Vagina (tissue), 2 donors: ENCODE measurements at places on chromosomes 7 and 10. TPM values are rescaled to one million over a fixed set of nuclear protein-coding genes. Genes with fewer than 3 reads are reported as not detected.

DNA sequence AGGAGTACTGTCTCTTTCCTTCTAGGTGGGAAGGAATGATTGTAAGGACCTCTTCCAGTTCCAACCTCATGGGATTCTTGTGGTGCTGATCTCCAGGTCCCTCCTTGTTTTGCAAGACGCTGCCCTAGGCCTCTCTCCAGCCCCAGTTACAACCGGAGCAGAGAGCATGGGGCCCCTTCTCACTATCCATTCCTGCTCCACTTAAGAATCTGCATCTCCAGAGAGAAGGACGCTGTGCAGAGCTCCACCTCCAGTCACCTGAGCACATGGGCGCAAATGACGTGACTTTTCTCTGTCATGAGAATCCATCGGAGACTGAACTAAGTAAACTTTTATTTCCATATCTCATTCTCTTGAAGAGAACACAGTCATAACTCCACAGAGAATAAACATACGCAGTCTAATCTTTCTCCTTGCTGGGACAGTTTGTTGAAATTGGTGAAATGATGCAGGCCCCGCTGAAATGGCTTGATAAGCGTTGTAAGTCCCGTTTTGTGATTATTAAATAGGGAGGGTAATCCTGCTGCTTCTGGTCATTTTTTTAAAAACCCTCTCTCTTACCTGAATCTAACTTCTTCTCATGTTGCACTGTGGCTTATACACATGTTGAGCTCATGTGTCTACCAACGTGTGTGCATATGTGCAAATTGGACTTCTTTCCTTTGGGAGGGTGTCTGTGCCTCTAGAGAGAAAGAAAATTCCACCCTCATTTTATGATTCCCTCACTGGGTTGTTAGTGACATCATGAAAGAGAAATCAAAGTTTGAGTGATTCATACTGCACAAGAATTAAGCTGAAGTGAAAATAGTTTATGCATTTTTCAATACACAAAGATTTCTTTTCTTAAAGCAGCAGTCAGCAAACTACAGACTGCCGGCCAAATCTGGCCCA is 133.2 kb upstream of the TBX20 start:
- peak; percentile 22 for DNase-seq

NODAL gene
- total RNA-seq, result not detected

SPOCK2 gene
- total RNA-seq, result 46.9 TPM

NPVF gene
- not detected for total RNA-seq

DNA sequence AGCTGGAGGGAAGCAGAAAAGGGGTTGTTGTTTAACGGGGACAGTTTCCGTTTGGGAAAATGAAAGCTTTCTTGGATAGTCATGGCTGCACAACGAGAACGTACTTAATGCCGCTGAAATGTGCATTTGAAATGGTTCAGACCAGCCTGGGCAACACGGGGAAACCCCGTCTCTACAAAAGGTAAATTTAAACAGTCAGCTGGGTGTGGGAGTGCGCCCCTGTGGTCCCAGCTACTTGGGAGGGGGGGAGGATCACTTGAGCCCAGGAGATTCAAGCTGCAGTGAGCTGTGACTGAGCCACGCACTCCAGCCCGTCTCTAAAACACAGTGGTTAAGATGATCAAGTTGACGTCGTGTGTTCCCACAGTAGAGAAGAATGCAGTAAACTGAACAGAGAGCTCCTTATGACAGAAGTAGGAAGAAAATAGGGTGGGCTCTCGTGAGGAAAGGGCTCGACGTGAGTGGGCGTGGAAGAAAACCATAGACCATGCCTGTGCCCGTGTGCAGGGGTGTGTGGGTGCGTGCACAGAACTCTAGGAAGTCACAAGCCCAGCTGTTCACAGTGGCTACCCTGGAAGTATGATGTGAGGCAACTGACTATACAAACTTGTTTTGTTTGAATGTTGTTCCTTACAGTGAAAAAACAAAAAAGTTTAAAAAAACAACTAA is 4.1 kb upstream of the FUOM start:
- DNase-seq, result no peak

DNA sequence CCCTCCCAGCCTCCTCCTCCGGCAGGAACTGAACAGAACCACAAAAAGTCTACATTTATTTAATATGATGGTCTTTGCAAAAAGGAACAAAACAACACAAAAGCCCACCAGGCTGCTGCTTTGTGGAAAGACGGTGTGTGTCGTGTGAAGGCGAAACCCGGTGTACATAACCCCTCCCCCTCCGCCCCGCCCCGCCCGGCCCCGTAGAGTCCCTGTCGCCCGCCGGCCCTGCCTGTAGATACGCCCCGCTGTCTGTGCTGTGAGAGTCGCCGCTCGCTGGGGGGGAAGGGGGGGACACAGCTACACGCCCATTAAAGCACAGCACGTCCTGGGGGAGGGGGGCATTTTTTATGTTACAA is 83.3 kb downstream of the PAX2 start:
- DNase-seq, result no peak

- no peak for DNase-seq
Measured at GRCh38 chr7:54823776-54824175, 64.8 kb upstream of the SEC61G start.

DNA sequence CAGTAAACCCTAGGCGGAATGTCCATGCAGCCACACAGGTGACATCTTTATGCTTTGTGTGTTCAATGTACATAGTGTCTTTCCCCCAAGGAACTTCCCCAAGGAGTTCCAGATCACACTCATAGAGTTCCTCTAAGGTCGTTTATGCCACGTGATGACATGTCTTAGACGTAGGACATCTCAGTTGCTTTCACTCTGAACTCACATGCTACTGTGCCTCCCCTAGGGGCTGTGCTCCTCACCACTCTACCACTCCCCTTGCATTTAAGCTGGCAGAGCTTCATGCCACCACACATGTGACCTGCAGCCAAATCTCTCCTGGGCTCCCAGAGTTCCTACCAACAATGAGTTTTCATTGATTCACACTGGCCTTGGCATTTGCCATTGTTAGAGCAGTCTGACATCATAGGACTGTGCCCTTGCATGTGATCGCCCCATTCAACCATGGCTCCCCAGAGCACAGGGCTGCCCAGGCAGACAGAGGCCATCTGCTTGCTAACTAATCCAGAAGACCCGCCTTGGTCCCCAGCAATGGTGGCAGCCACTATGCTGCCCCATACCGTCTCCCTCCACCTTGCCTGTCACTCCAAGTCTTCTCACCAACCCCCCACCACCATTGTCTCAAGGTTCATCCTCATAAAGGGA is 95.3 kb upstream of the MACROH2A2 start:
- peak; percentile 95 for DNase-seq

PRKCQ gene
- 3.7 TPM for total RNA-seq

FAM25C gene
- total RNA-seq, result not detected

DNA sequence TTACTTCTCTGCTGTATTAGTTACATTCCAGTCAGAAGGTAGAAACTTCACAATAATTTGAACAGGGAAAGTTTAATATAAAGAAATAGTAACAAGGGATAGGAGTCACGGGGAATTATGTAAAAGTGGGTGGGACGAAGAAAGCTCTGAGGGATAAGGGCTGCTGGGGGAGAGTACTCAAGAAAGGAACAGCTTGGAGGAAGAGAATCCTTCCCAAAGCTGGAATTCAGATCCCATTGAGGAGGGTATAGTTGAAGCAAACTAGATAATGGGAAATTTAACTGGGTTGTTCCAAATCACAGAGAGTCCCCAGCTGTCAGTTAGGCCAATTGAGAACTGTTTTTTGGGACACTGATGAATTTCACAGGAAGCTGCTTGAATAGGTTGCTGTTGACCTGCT is 53.2 kb upstream of the MACC1 start:
- no peak for DNase-seq

CHN2 gene
- total RNA-seq, result 11.0 TPM

DNA sequence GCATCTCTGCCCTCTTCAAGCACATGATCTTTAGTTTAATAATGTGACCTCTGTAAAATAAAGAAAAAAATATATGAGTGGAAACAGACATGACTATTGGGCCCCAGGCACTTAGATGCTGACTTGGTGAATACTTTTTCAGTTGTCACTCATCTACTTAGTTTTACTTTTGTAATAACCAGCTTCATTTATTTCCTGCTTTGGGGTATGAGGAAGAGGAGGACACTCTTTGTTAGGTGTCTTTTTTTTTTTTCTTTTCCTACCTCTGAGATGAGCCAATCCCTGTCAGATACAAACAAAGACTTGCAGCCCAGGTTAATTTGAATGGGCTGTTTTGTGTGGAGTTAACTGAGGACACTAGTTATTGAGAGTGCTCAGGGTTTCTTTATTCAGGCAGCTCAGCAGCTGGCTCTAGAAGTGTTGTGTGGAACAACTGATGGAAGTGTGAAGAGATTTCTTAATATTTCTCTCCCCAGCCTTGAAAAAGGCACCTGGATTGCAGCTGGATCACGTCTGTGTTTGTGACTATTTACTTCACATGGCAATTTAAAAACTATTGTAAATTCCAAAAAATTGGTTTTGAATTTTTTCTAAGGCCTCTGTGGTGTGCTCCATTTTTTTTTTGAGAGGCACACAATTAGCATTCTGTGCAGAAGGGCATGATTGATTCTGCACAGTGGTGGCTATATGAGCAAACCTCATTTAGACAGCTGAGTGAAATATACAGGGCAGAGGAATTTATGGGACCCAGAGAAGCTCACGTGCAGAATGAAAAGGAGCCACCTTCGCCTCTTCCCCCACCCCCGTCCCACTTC is 333.8 kb downstream of the LRMDA start:
- no peak for DNase-seq

DNA sequence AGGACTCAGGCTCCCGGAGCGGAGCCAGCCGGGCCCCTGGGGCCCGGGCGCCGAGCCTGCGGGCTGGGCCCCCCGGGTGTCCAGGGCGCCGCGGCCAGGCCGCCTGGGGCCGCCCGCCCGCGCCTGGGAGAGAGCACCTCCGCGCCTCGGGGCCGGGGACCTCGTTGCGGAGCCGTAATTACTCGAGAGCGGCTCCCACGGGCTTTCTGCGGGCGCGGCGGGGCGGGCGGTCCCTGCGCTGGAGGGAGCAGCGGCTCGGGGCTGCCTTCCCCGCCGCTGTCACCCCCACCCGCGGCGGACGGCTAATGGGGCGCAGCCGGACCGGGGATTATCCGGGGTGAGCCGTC is 1.5 kb downstream of the GNB2 start:
- DNase-seq, result no peak

DNA sequence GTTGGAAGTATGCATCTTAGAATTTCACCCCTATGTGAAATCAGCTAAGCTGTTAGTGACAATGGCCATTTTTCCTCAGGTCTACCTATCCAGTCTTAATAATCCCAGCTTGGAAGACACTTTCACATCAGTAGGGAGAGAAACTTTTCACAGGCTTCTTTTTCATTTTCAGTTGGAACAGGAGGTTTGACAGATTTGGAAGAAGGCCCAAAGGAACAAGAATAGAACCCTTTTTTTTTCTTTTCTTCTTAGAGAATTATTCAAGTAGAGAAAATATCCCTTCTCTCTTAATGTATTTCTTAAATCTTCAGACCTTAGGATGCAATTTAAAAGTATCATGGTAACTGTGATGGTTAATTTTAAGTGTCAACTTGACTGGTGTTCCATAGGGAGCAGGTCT is 410.5 kb upstream of the C7orf33 start:
- DNase-seq, result no peak

SLC26A3 gene
- not detected for total RNA-seq

DNA sequence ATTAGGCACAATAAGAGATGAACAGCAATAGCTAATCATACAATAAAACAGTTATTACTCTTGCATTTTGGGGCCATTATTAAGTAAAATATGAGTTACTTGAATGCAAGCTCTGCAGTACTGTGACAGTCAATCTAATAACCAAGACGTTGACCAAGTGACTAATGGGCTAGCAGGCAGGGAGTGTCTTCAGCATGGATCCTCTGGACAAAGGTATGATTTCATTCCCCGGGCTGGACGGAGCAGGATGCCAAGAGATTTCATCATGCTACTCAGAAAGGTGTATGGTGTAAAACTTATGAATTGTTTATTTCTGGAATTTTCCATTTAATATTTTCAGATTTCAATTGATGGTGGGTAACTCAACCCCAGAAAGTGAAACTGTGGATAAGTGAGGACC is 80.9 kb downstream of the SHH start:
- no peak for DNase-seq

NPY4R2 gene
- total RNA-seq, result 0.49 TPM

PRF1 gene
- 20.9 TPM for total RNA-seq

DNA sequence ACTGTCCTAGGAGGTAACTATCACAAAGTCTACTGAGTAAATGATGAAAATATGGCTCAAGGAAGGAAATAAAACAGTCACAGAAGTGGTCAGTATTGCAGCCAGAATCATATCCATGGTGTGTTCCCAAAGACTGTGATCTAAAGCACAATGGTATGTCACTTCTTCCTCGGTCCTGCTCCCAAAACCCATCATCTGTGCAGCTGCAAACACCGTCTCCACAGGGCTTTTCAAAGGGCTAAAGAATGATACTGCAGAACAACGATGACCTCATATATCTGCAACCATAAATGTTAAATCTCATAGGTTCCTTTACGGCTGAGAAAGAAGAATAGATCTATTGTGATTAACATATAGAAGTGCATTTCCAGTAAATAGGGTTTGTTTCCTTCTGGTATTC is 465.0 kb downstream of the GRID1 start:
- no peak for DNase-seq

HYAL4 gene
- 0.49 TPM for total RNA-seq

DNA sequence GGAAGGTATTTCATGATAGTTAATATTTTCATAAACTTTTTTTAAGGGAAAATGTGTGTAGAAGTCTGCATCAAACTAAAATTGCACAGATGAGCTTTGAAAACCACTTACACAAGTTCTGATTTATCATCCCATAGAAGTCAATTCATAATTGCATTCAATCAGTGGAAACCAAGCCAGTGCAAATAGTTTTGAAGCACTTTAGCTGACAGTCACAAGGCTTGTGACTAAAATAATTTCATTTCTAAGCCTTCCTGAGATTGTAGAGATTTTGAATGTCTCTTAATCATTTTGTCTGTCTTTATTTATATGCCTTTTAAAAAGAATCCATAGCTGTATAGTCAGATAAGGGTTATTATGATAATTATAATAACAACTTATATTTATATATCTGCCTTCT is 41.4 kb downstream of the EXOC4 start:
- DNase-seq, result no peak

EPHB4 gene
- total RNA-seq, result 72.4 TPM

DNA sequence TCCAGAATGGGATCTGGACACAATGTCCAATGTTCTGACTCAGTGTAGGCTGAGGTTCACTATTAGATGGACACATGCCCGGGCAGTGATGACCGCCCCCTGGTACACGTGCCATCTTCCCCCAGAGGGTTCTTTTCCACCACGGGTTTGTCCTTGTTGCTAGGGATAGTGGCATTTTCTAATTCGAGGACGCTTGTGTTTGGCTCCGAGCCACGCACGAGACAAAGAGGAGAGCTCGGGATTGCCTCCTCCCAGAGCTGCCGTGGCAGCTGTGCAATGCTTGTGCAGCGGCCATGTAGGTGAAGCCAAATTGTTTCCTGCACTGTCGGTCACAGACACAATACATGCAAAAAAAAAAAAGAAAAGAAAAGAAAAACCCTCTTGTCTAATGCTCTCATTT is 207.5 kb downstream of the PAXIP1 start:
- no peak for DNase-seq

DNA sequence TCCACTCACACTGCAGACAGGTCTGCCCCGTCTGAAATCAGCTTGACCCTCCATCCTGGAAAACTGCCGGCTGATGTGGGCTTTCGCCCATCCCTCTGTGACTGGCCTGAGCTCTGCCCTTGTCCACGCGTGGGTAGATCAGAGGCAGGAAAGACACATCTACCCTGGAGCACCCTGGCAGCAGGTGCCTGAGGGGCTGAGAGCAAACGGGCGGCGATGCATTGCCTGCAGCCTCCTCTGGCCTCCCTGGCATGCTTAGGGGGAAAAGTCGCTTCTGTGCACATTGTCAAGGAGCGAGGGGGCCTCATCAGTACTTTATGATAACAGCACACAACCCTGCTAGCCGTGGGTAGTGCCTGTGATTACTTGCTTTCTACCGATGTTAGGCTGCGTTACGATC is 109.4 kb downstream of the ADARB2 start:
- DNase-seq, result peak; percentile 56

GPR26 gene
- not detected for total RNA-seq
